Mucosa of descending colon (tissue), 3 donors: ENCODE measurements at places on chromosomes 16 and 17. TPM values are rescaled to one million over a fixed set of nuclear protein-coding genes. Genes with fewer than 3 reads are reported as not detected.

GRCh38 chr17:70259400-70259799 is 90.1 kb downstream of the KCNJ2 start:
- DNase-seq = no peak

- DNase-seq = no peak
Measured at GRCh38 chr16:65327346-65327745, 205.5 kb upstream of the CDH11 start.

DNA sequence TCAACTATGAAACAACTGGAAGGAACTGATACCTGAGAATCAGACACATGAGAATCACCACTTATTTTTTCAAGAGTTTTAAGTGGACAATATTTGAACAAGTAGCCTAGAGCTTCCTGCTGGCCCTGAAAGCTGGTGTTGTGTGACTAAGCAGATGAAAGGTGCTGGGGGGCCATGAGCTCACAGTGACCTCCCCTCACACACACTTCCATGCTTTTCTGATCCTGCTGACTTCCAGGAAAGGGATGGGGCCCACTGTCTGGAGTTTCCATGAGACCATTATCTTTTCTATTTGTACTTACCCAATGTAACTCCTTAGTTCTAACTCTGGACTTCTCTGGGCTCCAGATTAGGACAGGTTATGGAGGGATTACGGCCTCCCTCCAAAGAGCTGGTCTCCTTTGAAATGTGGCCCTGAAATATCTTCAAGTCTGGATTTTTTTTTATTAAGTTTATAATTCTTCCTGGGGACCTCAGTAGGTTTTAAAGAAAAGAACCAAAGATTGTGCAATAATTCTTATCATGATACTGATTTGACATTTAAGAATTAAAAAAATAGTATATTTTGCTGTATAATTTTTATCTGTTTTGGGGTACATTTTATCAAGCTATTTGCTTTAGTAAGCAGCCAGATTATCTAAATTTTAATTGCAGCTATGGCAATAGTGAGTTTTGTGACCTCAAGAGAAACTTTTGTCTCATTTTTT is 4.9 kb downstream of the CAPNS2 start:
- no peak for DNase-seq

- peak; percentile 31 for DNase-seq
Measured at GRCh38 chr16:2928796-2929195, 17.1 kb downstream of the FLYWCH1 start.

DNA sequence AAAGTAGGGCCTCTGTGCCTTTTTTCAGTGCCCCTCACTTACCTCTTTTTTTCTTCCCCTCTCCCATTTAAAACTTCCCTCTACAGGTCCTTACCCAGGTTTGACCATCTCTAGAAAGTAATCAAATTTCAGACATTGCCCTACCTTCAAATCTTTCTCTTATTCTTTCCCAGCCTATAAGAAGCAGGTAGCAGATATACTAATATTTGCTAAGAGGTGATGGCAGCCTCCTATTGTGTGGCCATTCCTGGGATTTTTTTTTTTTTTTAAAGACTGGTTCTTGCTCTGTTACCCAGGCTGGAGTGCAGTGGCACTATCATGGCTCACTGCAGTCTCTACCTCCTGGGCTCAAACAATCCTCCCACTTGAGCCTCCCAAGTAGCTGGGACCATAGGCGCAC is 111.1 kb upstream of the HAS3 start:
- no peak for DNase-seq

DNA sequence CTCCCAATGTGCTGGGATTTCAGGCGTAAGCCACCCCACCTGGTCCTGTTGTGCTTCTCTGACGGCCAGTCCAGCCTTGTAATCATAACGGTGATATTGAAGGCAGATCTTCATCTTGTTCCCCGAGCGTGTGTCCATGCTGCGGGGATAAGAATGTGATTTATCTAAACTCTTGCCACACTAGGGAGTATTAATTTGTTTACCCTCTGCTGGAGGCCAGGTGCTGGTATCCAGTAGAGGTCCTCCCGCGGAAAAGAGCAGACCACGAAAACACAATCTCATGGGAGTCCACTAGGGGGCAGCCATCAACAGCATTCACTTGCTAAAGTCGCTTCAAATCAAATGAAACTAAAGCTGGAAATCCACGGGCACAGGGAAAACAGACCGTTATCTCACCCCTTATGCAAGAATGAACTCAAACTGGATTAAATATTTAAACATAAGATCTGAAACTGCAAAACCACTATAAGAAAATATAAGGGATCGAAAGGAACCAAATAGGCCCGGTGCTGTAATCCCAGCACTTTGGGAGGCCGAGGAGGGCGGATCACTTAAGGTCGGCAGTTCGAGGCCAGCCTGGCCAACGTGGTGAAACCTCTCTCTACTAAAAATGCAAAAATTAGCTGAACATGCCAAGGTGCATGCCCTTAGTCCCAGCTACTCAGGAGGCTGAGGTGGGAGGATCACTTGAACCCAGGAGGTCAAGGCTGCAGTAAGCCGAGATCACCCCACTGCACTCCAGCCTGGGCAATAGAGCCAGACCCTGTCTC is 22.3 kb upstream of the RBBP6 start:
- no peak for DNase-seq

GRCh38 chr17:71969500-71969899 is 151.3 kb upstream of the SOX9 start:
- DNase-seq = no peak

The AATK gene
- 23.8 TPM for total RNA-seq
